ENCODE measurements at places on chromosomes 5 and 9.

DNA sequence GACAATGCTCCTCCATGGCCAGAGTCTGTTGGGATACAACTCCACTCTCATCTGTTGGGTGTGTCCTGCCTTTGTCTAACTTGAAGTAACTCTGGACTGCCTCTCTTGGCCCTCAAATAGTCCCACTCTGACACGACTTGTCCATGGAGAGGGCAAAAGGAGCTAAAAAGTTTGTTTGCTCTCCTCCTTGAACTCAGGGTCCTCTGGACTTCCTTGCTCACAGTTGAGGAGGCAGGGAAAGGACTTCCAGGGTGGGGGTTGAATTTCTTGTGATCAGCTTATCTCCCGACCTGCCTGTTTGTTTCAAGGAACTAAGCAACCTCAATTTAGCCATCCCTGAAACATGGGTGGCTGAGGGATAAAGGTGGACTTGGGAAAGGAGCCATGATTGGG lies 11.7 kb downstream of the DNAJB5 start:
- ATAC-seq = no peak

DNA sequence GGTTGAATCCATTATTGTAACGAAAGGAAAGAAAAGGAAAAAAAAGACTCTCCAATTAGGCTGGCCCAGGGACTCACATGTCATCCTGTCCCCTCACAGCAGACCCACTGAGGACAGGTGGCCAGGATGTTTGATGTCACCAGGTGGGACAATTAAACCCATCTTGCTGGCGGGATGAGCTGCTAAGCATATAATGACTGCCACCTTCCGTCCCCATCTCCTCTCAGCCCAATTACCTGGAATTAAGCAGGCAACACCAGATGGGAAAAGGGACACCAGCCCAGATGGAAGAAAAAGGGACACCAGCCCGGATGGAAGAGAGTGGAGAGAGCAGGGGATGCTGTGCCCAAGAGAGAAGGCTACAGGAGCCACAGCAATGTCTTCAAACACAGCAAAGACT lies 116.6 kb upstream of the SARDH start:
- ATAC-seq = no peak

DNA sequence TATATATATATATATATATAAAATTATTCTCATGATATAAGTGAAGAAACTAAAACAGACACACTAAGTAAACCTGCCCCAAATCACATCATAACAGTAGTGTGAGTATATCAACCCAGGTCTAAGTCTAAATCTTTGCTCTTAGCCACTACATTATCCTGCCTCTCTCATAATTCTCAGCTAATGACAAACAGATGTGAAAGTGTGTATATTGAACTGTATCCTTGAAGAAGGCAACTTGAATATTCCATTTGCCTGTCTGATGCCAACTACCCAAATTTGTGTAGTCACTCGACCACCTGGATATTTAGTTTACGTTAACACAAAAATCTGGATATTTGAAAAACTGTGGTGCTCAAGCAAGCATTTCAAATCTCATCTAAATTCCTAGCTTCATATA lies 97.4 kb downstream of the PPP2R2B start:
- ATAC-seq = no peak

DNA sequence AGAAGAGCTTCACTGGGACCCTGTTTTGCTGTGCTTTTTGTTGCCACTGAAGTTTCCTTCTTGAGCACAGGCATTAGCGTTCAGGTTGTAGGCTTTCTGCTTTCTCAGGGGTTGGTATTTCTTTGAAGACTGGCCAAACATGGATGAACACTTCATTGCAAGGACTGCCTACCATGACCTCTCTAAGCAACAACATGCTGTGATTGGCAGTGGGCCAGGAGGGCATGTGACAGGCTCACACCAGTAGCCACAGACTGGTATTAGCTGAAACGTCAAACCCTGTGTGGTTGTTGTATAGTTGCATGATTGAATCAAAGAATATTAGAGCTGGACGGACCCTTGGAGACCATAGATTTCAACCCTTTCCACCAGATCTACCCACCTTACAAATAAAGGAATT lies 20.0 kb upstream of the MLANA start:
- no peak for ATAC-seq

GRCh38 chr5:108320231-108320630 lies 61.7 kb downstream of the FBXL17 start:
- no peak for ATAC-seq

DNA sequence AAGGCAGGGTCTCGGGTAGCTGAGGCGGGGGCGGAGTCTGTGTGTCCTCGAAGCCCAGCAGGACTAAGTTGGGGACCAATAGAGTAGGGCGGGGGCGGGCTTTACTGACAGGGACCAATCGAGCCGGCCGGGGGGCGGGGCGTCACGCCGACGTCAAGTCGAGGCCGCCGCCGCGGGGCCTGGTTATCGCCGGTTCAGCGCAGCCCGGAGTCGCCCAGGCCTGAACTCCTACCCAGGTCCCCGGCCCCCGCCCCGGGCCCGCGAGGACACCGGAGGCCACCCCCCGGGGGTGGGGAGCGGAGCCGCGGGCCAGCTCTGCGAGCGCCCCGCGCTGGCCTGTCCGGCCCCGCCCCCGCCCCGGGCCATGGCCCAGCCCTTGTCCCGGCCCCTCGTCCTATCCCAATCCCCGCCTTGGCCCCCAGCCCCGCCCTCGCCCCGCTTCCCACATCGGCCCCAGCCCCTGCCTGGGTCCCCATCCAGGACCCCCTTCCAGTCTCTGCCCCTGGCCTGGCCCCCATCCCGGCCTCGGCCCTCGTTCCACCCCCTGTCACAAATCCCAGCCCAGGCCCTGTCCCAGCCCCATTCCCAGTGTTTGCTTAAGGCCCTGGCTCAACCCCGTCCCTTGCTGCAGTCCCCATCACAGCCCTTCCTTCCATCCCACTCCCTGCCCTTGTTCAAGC lies at the start of gene TMEM8B:
Gene TMEM8B (plus strand): TSS at position 145 of the 680 bp plus-strand sequence. CDS start 220 bp downstream, at position 365.
- ATAC-seq = peak; percentile 93

- no peak for ATAC-seq
Measured at GRCh38 chr5:124849774-124850173, 103.3 kb upstream of the ZNF608 start.

DNA sequence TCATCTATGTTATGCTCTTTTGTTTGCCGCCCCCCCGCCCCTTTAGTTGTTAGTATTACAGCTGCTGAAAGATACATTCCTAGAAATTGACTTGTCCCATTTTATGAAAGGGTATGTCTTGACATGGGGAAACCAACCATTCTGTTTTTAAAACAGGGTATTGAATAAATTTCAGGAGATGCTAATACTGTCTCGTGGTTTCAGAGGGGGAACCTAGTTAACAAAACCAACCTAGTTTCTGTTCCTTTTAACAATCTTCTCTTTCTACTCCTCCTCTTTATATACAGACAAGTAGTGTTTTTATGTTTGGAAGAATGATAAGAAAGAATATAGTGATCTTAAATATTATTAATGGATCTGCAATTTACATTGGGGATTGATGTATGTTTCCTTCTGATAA lies 3.5 kb downstream of the PIP5K1B start:
- no peak for ATAC-seq

- ATAC-seq = no peak
Measured at GRCh38 chr5:176660530-176660859, 13.2 kb downstream of the TSPAN17 start.

DNA sequence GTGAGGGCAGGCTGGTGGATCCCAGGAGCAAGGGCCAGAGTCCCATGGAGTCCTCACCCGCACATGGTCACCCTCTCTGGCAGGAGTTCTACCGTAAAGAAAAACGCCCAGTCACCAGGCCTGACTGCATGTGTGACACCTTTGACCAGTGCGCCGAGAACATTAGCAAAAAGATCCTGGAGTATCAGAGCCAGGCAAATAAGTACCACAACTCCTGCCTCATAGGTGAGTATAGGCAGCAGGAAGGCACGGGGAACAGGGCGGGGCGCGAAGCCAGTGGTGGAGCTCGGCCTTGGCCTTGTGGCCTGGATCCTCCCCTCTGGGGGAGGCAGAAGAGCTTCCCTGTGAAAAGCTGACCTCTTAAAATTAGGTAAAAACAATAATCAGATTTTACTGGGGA lies 45.4 kb upstream of the TDRD7 start:
- no peak for ATAC-seq

GRCh38 chr5:39461007-39461682 lies 36.4 kb upstream of the DAB2 start:
- no peak for ATAC-seq

GRCh38 chr5:1322036-1322900 lies 22.6 kb downstream of the CLPTM1L start:
- ATAC-seq = no peak

GRCh38 chr9:37255187-37255586 lies 134.8 kb downstream of the ZCCHC7 start:
- no peak for ATAC-seq

GRCh38 chr5:82319651-82320376 lies 41.7 kb upstream of the RPS23 start:
- ATAC-seq = no peak

DNA sequence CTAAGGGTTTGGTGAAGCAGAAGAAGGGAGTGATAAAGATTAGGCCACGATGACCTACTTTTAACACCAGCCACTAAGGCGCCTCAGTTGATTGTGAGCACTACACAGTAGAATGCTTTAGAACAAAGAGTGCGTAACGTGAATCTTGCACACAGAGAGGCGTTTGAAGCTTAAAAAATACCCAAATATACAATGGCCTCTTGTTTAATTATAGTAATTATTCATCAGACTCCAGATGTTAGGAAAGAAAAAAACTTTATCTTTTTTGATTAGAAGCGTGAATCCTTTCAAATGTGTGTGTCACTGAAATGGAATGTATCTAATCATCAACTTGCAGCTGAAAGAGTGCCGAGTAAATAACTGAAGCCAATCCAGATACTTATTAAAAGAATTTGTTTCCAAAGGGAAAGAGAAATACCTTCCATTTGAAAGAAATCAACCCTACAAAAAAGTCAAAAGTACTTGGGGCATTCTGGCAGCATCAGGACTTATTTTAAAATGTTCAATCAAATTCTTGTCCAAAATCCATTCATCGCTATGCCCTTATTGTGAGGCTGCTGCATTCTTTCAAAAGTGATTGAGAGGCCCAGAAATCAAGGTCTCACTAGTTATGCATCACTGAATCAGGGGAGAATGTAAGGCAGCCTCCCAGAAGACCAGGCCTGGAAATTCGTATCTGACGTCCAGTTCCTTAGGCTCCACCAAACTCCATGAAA lies 337.5 kb downstream of the ZNF608 start:
- ATAC-seq = no peak

GRCh38 chr9:117268847-117269446 lies 145.9 kb downstream of the ASTN2 start:
- no peak for ATAC-seq

DNA sequence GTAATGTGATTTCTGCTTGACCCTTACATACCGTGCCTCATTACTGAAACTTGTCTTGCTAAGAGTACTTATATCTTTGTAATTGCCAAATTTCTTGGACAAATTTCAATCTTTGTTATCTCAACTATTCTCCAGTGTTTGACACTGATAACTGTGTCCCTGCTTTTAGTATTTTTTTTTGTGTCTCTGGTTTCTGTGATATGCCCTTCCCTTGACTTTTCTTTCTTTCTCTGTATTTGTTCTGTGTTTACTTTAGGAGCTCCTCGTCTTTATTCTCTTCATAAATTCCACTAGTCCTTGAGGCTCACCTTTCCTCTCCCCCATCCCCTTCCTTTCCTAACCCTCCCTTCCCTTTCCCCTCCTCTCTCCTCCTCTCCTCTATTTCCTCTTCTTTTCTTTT lies 123.7 kb upstream of the FBXL17 start:
- no peak for ATAC-seq

DNA sequence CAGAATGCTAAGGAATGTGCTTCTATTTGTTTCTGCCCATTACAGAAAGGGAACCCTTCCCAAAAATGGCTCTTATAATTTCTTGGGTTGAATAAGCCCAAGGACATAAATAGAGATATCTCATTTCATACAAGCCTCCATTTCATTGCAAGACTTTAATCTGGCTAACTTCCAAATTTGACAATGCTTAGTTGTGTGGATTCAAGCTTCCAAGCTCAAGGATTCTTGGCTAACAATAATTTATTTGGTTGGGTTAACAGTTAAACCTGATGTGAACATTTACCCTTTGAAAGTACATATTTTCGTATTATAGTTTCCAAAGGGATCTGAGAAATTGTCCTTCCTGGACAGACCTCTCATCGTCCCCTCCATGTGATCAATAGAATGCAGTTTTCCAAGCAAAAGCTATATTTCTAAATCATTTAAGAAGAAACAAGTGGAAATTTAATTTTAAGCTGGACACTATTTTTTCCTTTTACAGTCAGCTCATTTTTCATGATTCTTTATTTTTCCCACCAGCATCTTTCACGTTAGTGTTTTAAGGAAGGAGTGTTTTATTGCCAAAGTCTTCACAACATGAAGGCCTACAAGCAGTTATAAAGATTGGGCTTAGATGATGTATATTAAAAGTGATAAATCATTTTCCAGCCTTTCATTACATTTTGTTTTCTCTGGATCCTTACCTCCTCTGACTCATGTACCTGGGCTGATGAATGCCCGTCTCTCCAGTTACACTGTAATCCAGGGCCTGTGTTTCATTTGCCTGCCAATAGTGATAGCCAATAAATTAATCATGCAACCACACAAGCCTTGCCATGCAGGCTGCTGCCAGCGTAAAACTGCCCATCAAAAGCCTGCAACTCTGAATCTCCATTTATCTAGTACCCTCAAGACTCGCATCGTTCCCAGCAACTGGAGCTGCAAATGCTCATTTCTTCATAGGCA lies 176.7 kb downstream of the NTRK2 start:
- no peak for ATAC-seq

DNA sequence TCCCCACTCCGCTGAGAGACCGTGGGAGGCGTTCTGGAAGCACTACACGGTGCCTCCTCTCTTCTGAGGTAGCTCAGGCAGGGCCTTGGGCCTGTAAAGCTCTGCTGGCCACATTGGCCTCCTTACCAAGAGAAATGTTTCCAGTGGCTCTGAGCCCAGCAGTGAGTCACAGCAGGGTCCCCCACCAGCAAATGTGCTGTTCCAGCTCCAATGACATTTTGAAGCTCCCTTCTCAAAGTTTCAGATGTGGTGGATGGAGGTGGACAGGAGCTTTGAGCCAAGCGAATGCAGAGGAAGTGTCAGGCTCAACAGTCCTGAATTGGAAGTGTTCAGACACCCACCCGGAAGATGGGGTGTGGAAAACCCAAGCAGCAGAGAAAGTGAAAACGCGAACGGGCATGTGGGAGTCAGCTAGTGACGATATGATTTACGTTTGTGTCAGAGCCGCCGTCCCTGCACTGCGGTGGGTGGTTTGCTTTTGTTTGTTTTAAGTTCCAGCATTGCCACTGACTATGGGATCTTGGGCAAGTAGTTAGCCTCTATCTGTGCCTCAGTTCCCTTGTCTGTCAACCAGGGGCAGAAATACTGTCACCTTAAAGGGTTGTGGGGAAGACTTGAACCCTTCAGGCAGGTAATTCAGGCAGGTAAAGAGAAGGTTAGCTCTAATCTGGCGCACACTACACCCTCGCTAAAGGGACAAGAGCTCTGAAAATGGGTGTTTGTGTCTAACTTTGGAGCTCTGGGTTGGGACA lies 38.2 kb downstream of the C5orf15 start:
- ATAC-seq = no peak

GRCh38 chr9:124084087-124084486 lies 72.5 kb downstream of the LHX2 start:
- no peak for ATAC-seq

- ATAC-seq = no peak
Measured at GRCh38 chr5:97531549-97531948, 348.5 kb upstream of the RIOK2 start.
